ENCODE measurements at places on chromosomes 16 and 17.
A peak's percentile ranks its signal among the peaks of the same experiment; 100 is the strongest.

DNA sequence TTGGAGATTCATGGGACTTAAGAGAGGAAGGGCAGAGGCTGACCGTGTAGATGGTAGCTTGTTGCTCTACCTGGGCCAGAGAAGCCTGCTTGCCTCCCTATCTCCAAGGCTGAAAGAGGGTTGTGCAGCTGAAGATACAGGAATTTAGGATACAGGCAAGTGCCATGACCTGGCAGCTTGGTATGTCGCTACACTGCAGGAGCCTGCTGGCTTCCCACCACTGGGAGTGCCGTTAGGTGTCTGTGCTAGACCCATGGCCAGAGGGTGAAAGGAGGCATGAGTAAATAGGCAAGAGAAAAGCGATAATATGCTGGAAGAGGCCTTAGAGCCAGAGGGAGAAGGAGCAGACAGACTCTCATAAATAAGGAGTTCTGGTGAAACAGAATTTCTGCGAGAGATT lies 10.6 kb downstream of the NAA60 start:
- DNase-seq, result no peak

GRCh38 chr16:77116856-77117255 lies 74.1 kb upstream of the MON1B start:
- no peak for DNase-seq

DNA sequence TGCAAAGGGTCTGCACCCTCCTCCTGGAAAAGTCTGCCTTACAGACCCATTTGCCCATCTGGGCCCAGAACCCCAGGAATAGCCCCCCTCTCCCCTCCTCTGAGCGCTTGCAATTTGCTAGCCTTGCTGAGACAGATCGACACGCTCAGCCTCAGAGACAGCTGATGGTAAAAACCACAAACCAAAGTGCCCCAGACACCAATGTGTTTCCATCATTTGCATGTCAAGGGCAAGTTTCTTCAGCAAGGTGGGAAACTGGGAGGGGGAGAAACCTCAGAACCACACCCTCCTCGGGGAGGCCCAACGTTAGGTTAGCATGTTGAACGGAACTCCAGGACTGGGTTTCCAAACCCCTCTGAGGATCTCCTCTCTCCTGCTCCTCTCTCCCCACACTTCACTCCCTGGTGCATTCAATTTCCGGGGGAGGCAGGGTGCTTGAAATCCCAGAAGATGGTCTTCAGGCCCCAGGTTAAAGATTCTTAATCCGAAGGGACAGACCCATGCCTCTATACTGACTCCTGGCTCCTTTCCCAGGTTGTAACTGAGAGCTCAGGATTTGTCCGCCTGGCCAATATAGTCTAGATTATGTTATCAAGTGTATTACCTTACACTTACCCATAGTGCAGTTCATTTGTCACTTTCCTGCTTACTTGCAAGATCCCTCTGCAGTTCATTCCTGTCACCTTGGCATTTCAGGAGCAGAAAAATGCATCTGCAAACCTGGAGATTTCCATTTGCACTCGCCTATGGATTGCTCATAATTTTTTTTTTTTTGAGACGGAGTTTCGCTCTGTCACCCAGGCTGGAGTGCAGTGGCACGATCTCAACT lies 1.3 kb upstream of the CUEDC1 start:
- no peak for DNase-seq

DNA sequence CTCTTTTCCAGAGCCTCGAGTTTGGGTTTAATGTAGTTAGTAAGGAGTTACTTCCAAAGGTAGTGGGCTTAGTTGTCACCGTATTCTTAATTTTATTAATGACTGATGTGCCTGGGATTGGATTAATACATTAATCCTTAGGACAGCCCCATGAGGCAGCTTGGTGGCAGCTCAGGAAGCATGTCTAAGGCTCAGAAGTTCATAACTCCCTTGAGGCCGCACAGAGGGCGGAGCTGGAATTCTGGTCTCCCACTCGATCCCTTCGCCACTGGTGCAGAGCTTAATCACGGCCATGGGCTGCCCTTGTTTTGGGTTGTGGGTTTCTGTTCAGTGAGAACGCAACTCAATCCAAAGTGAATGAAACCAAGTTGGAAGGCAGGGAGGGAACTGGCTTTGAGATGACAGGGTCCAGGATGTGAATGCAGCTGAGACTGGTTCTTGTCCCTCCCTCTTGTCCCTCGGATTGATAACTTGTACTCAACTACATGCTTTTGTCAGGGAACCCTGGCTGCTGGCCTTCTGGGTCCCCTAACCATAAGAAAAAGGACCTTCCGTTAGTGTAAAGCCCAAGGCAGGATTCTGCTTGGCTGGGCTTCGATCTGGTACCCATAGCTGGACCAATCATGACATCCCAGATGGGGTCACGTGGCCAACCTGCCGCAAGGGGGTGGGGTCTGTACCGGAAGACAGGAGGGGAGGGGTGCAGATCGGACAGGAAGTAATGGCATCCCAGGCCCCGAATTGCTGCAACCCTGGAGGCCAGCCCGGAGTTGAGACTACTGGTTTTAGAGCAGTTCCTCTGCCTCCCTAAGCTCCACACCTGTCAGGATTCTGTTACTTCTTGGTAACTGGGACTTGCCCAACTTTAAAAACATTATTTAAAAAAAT lies 45.4 kb downstream of the SNX20 start:
- DNase-seq, result no peak

- DNase-seq, result peak; percentile 53
These were observed 1.9 kb downstream of the PMP22 start for GRCh38 chr17:15263206-15263579.
